Left ventricle myocardium inferior (tissue), 1 donor: ENCODE measurements at places on chromosomes 4 and X. TPM values are rescaled to one million over a fixed set of nuclear protein-coding genes. Genes with fewer than 3 reads are reported as not detected.

DNA sequence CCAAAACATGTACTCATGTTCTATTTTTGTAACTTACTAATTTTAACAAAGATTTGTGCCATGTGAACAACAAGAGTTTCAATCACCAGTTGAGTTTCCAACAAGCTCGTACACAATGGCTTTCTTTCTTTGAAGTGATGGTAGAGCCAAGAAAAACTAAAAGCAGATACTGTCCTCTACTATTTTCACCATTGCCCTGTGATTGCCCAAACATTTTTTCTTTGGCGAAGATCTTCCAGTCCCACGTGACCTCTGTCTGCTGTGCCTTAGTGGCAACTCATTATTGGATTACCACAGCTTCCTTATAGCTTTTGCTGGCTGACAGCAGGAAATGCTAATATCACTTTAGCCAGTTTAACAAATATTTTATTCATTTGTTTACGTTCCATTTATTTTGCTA is 1147.1 kb downstream of the STIM2 start:
- DNase-seq = no peak

DNA sequence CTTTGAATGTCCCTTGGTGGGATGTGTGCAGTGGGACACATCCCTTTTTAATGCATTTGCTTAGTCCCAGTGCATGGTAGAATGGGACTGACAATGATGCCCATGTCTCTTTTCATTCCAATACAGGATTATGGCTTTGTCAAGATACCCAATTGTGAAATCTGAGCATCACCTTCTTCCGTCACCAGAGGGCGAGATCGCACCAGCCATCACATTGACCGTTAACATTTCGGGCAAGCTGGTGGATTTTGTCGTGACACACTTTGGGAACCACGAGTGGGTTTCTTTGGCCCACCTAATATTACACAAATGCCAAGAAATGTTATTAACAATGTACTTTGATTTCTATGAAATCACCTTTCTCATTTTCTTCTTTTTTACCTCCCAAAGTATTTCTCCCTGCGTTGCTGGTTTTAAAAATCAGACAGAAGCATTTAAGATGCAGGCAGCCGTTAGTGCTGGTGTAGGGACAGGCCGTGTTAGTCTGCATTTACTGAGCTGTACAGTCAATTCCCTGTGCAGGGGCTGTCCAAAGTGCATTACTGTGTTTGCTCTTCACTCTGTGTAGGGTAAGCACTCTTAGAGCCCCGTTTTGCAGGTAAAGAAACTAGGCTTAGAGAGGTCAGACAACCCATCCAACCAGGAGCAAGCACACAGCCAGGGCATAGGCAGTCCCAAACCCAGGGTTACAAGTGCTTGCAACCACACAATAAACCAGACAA is 46.5 kb downstream of the CWH43 start:
- no peak for DNase-seq

DNA sequence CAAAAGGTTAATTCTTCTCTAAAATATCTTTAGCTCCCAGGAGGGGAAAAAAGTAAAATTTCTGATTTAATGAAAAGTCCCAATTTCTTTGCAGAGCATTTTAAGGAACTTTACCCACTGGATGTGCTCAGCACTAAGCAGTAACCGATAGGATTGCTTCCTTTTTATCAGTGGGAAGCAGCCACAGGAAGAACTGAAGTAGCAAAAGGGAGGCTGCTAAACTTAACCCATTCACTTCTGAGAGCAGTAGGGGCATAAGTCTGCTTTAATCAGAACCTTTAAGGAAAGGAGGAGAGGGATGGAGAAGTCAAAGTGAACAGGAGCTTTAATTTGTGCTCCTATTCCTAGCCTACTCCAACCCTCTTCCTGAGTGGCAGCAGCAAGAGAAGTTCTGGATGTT is at the start of gene F8:
Gene F8, minus strand, starts transcription at position 139 of the 400 bp plus-strand sequence. CDS start 171 bp downstream, outside the sequence.
- DNase-seq = no peak

DNA sequence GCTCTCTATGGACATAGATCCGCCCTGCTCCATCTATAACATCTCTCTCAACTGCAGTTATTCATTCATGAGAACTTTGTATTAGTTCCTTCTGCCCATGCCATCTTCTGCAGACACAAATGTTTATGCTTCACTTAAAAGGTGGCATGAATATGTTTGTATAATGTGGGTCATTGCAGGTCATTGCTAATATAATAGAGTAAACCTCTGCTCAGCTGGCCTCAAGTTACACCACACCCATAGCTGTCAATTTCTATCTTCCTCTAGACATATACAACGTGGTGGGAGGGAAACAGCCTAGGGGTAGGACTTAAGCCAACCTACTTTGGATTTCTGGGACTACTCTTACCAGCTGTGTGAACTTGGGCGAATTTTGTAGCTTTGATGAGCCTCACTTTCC is 129.8 kb downstream of the ATXN3L start:
- no peak for DNase-seq

GRCh38 chr4:110869862-110870572 is 247.1 kb upstream of the PITX2 start:
- no peak for DNase-seq

DNA sequence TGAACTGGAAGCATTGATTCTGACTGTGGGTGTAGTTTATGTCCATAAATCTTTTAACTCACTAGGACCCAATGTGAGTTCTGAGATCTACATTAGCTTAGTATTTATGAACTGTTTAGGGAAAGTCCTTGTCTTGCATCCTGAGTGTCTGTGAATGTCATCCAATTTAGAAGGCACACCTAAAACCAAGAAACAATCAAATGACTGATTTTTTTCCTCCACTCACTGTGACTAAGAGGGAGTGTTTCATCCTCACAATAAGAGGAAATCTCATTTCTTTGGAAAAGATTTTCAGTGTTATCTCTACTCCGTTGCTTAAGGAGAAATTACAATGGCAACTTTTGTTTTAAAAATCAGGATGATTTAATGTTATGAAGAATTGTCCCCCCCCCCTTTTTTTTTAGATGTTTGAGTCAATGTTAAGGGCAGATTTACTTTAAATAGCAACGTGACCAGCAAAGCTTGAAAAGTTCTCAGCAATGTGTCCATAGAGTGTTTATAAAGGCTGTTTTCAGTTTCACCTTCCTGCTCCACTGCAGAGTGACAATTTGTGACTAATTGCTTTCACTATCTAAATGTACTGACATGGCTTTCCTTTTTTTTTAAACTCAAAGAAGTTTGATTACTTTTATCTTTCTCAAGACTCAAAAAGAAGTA is 173.0 kb downstream of the SPCS3 start:
- no peak for DNase-seq

GRCh38 chrX:143757375-143757774 is 36.8 kb upstream of the SPANXN2 start:
- DNase-seq = no peak

- DNase-seq = peak; percentile 23
Observed at GRCh38 chr4:44447563-44448504, 775 bp downstream of the KCTD8 start.

- no peak for DNase-seq
Observed at GRCh38 chr4:85398276-85398675, 76.7 kb upstream of the ARHGAP24 start.

DNA sequence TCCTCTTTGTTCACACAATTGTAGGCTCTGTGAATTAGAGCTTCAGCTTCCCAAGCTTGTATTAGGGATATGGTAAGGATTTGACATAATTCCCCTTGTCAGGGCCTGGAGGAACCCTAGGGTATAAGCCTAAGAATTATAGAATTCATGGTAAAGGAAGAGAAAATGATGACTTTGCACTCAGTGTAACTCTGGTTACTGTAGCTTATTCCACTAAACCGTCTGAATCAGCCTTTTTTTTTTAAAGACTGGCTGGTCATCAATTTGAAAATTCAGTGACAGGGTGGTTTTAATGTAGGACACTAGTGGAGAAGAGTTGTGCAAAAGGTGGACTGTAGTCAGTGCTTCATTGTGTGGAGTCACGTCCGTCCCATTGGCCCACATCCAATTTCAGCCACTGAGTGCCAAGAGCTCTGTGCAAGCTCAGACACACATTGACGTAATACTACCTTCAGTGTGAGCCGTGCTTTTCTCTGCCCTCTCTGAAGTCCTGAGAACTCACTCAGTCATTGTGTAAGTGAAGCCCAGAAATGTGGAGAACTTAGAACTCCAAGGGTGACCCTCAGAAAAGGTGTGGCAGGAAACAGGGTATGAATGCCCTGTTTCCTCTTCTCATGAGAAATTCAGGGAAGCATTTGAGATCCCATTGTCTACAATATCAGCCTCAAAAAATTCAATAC is 449.8 kb downstream of the C4orf33 start:
- peak; percentile 75 for DNase-seq

- no peak for DNase-seq
Observed at GRCh38 chr4:101556842-101557241, 209.5 kb upstream of the PPP3CA start.

DNA sequence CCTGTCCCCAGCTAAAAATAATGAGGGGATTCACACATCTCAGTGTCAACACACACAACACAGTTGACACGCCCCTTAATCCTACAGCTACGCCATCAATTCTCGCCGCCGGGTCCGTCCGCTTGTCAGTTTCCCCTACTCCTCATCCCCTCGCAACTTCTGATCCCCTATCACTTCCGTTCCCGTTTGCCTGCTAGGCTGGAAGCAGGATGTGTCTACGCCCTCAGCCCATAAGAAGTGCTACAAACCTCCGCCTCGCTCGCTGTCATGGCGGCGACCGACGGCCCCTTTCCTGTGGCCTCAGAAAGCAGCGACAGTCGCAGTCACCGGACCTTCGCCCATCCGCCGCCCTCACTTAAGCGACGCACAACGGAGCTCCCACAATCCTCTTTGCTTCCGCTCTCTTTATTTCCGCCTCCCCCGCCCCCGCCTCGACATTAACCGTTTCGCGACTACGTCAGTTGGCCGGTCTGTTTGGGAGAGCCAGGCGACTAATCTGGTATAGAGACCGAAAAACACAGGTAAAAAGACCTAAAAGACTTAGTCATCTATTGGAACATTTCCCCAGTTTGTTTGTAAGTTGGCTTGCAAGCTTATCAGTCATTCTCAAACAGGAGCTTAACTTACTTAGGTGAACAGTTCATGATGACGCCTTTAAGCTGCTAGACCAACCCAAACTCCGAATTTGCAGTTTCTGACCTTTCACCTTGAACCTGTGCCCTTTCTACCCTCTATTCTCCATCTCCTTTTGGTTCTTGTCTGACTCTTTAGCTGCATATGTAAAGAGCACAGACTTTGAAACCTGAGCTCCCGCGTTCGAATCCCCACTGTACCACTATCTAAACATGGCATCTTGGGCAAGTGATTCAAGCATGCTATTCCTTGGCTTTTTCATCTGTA is at the start of gene SLC25A53:
Gene SLC25A53, minus strand, starts transcription at position 380 of the 900 bp plus-strand sequence. CDS start 51,752 bp downstream, outside the sequence.
- DNase-seq = peak; percentile 75

DNA sequence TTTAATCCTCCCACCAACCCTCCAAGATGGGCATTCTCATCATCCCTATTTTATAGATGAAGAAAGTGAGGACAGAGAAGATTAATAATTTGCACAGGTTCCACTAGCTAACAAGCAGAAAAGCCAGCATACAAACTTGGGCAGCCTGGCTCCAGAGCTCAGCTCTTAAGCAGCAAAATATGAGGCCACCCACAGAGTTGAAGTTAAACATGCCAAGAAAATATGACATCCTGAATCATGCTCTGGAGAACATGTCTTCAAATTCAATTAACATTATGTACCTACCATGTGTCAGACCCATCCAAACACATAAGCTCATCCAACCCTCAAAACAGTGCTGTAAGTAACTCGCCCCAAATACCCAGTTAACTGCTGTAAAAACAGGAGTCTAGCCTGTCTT is 33.9 kb downstream of the USP46 start:
- no peak for DNase-seq

DNA sequence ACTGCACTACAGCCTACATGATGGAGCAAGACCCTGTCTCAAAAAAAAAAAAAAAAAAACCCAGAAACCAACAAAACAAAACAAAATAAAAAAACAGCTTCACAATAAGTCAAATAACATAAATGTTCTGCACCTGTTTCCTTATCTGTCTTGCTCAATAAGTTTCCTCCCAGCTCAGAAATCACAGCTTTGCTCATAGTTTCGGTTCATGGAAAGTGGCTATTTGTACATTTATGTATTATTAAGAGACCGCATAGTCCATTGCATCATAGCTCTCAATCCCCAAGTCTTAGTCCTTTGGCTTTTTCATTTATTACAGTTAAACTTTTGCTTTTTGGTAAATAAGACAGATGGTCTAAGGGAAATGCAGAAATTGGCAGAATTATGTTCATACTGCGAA is 24.4 kb upstream of the CFAP299 start:
- DNase-seq = no peak

GRCh38 chr4:168710353-168710946 is 213.6 kb downstream of the PALLD start:
- DNase-seq = no peak

DNA sequence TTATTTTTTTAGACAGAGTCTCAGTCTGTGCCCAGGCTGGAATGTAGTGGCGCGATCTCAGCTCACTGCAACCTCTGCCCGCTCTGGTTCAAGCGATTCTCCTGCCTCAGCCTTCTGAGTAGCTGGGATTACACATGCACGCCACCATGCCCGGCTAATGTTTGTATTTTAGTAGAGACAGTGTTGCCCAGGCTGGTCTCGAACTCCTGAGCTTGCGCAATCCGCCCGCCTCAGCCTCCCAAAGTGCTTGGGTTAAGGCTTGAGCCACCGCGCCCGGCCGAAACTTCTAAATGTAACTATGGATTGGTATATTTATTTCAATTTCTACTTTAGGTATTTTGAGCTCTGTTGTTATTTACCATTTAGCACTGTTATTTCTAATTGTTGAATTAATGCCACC is 79.4 kb downstream of the FAM193A start:
- no peak for DNase-seq

DNA sequence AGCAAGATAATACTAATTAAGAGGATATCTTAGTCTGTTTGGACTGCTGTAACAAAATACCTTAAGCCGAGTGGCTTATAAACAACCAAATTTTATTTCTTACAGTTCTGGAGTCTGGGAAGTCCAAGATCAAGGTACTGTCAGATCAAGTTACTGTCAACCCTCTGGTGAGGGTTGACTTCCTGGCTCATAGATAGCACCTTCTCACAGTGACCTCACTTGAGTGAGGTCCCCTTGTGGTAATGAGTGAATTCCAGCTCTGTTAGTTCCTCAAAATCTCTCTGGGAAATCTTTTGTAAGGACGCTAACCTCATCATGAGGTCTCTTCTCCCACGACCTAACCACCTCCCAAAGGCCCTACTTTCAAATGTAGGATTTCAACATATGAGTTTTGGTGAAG is 36.9 kb upstream of the ADGRA3 start:
- no peak for DNase-seq

GRCh38 chr4:103075435-103075893 is 1.1 kb downstream of the SLC9B2 start:
- no peak for DNase-seq

- no peak for DNase-seq
Observed at GRCh38 chr4:123024710-123025109, 102.3 kb upstream of the NUDT6 start.

SLC25A53 gene
- total RNA-seq = 14.9 TPM

STAP1 gene
- not detected for total RNA-seq

S100G gene
- total RNA-seq = not detected

HTRA3 gene
- total RNA-seq = 119 TPM

PDLIM3 gene
- total RNA-seq = 308 TPM

NXF2B gene
- total RNA-seq = not detected

ABHD18 gene
- total RNA-seq = 30.4 TPM

CLTRN gene
- total RNA-seq = 0.66 TPM

SLITRK4 gene
- 0.30 TPM for total RNA-seq

GBA3 gene
- not detected for total RNA-seq

CNKSR2 gene
- 0.47 TPM for total RNA-seq

DGKQ gene
- total RNA-seq = 3.5 TPM

SPIN2B gene
- total RNA-seq = 8.4 TPM

PRR32 gene
- total RNA-seq = not detected

HTN1 gene
- not detected for total RNA-seq

MAGED2 gene
- 81.3 TPM for total RNA-seq
